Right renal cortex interstitium (tissue), 3 donors: ENCODE measurements at places on chromosomes 3 and 15. TPM values are rescaled to one million over a fixed set of nuclear protein-coding genes. Genes with fewer than 3 reads are reported as not detected.

- no peak for DNase-seq
Observed at GRCh38 chr3:136135039-136135802, 60.9 kb downstream of the MSL2 start.

GRCh38 chr3:187758318-187758955 lies 13.2 kb upstream of the BCL6 start:
- no peak for DNase-seq

- DNase-seq, result no peak
Observed at GRCh38 chr3:12120374-12121140, 38.2 kb downstream of the TIMP4 start.

DNA sequence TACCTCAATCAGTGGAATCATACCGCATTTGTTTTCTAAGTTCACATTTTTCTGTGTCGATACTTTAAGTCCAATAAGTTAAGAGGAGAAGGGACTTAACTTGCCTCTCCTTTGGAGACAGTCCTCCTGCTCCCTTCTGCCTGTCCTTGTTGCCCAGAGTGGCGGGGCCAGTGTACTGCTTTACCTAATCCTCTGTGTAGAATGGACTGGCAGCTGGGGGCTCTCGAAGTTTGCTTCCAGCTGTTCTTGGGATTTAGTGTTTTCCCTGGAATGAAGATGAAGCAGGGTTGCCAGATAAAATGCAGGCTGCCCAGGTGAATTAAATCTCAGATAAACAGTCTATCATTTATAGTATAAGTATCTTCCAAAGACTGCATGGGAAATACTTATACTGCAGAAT lies 287.6 kb upstream of the C2CD4B start:
- no peak for DNase-seq

SLC27A2 gene
- 67.2 TPM for polyA plus RNA-seq

GRCh38 chr15:66789029-66790025 lies 87.3 kb downstream of the SMAD6 start:
- DNase-seq, result no peak

DNA sequence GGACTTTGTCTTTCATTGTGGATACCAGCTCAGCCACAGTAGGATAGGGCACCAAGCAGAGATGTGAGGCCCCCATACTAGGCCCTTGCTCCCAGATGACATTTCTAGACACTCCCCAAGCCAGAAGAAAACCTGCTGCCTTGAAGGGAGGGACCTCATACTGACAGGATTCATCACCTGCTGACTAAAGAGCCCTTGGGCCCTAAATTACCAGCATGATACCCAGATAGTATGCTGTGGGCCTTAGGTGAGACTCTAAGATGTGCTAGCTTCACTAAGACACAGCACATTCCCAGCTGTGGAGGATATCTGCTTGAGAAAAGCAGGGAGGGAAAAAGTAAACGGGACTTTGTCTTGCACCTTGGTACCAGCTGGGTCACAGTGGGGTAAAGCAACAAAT lies 324.0 kb downstream of the TBL1XR1 start:
- DNase-seq, result no peak

IRAK2 gene
- 0.99 TPM for polyA plus RNA-seq

DNA sequence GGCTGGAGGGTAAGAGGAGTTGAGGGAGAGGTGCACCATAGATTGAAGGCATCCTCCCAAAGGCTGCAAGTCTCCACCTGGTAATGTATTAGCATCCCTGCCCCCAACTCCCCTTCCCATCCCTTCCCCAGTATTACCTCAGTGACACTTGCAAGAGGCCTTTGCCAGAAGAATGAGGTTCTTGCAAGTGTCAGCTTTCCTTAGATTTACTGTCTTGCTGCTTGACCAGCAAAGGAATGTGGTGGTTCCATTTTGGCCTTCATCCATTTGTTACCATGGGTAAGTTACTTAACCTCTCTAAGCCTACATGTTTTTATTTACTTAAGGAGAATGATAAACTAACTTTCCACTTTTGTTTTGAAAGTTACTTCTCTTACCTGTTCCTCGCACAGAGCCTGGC lies 108.9 kb downstream of the LRTM1 start:
- no peak for DNase-seq

- no peak for DNase-seq
Observed at GRCh38 chr3:81459733-81460132, 301.7 kb downstream of the GBE1 start.

DNA sequence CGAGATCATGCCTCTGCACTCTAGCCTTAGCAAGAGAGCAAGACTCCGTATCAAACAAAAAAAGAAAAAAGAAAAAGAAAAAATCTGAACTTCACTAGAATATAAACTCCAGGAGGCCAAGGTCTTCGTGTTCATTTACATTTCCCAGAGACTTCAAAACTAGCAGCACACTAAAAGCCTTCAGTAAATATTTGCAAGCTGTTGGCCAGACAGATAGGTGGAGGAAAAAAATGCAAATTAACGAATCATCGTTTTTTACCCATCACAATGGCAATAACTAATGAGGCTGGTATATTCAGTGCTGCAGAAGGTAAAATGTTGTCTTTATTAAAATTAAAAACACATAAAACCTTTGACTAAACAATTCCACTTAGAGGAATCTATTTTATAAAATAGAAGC lies 80.6 kb downstream of the CLASP2 start:
- no peak for DNase-seq

TMCO5A gene
- not detected for polyA plus RNA-seq

MYRIP gene
- polyA plus RNA-seq, result 2.5 TPM

SLC2A2 gene
- 17.3 TPM for polyA plus RNA-seq

GRCh38 chr3:81793410-81793809 lies 32.0 kb upstream of the GBE1 start:
- DNase-seq, result no peak

DAZL gene
- polyA plus RNA-seq, result not detected

RBP2 gene
- 0.18 TPM for polyA plus RNA-seq

GRCh38 chr15:27399241-27399640 lies 428.3 kb downstream of the GABRG3 start:
- DNase-seq, result no peak

CRYGS gene
- polyA plus RNA-seq, result 5.3 TPM

DNA sequence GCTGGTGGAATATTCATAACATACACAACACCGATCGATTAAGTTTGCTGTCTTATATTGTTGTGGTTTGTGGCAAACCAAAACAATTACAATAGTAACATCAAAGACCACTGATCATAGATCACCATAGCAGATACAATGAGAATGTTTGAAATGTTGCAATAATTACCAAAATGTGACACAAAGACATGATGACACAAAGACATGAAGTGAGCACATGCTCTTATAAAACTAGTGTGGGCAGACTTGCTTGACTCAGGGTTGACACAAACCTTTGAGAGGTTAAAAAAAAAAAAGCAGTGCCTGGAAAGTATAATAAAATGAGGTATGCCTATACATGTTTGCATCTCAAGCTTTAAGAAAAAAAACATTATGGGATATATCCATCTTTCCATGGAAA lies 130.3 kb downstream of the NR1I2 start:
- no peak for DNase-seq

GRCh38 chr3:196661400-196661799 lies 21.9 kb downstream of the NRROS start:
- no peak for DNase-seq

- no peak for DNase-seq
Observed at GRCh38 chr3:179971280-179971679, 65.5 kb downstream of the PEX5L start.

DNA sequence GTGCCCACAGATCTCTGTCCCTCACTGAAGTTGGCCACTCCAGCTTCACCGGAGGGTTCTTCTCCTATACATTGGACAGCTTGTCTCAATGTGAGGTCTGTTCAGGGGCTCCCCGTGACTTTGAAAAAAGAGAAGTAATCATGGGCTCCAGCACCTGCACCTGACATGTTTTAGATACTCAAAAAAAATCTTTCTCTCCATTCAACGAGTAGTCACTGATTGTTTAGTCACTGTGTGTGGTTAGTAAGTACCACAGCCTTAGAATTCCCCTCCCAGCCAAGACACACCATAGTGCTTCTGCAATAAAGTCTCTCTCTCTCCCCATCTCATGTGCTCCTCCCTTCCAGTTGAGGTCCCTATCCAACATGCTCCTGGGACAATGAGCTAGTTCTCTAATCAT lies 18.6 kb downstream of the CCR9 start:
- no peak for DNase-seq

ATP10A gene
- 2.3 TPM for polyA plus RNA-seq

GRCh38 chr15:97615114-97615513 lies 345.4 kb upstream of the ARRDC4 start:
- no peak for DNase-seq
